ENCODE measurements at places on chromosomes 7 and 10.
A peak's percentile ranks its signal among the peaks of the same experiment; 100 is the strongest.

DNA sequence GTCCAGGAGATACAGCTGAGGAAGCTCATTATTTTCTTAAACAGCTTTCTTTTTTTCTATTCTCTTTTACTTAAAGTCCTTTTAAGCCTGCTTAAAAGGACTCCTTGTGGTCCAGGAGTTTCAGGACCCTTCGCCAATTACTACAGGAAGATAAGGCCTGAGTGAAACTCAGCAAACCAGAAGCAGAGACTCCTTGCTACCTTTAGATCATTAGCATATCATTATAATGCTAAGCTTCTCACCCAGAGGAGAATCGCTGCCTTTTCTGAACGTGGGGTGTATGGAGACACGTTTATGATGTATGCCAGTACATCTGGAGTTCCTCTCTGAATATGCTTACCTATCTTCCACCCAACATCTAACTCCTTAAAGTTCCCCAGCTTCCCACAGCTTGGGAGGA is 47.5 kb downstream of the ANKMY2 start:
- no peak for DNase-seq

- DNase-seq: no peak
These were observed 33.3 kb upstream of the PPIF start for GRCh38 chr10:79313911-79314439.

- DNase-seq: no peak
These were observed 68.8 kb upstream of the GSDME start for GRCh38 chr7:24825931-24826661.

DNA sequence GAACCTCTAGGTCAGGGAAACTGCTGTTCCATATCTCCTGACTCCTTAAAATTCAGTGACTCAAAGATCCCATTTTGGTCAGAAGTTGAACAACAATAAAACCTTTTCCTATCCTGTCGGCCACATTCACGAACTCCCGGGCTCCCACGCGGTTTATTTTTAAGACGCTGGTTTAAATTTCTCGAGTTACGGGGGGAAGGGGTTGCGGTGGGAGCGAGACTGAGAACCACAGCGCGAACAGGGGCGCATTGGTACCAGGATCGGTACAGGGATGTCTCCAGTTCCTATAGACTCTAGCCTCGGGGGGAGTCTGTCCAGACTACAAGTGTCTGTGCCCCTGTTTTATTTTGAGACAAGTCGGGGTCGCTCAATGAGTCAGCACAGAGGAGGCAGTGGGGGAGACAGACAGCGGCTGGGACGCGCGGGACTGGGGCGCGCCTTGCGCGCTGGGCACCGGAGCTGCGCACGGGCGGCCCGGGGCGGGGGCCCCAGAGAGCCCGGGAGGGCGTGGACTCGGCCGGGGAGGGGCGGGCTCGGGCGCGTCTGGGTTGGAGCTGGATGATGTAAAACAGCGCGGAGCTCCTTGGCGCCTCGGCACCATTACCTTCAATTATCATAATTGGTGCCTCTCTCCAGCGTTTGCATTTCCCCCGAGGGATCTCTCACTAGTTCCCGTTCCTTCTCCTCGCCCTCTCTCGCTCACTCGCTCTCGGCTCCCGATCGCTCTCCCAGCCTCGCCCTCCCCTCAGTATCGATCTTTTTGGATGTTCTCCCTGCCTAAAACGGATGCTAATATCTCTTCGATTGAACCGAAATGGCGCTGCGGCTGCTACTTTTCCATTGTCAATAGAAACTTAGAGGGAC is 8.7 kb upstream of the BAMBI start:
- peak; percentile 69 for DNase-seq

- DNase-seq: no peak
These were observed 29.6 kb upstream of the FAM20C start for GRCh38 chr7:162632-163297.

DNA sequence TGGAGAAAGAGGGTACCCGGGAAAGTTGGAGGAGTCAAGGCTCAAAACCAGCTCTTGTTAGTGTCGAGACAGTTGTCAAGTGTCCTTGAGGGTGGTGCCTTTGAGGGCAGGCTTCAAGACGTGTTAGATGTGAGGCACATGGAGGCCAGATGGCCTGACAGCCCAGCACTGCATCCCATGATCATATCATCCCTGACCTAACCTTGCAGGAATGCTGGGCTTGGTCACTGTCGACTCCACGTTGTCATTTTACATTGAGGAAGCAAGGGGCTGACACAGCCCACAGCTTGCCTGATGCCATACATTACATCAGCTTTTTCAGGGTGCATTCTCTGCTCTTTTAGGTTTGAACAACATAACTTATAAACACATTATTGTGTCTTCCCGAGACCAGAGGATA is 114.1 kb downstream of the ABCA13 start:
- no peak for DNase-seq

DNA sequence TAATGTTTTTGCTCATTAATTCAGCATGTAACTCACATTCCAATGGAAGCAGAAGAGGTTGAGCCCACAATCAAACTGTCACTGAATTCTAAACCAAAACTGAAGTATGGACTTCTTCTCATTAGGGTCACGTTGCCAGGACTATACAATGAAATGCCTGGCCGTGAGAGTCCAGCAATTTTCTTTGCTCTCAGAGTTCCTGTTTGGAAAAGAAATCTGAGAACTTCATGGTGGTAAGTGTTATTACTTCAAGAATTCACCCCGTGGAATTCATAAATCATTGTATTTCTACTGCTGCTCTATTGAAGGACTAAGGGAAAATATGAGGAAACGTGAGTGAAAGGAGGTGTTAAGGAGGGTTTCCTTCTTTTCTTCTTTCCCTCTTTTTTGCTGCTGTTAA is 441.8 kb upstream of the AKR1E2 start:
- no peak for DNase-seq

DNA sequence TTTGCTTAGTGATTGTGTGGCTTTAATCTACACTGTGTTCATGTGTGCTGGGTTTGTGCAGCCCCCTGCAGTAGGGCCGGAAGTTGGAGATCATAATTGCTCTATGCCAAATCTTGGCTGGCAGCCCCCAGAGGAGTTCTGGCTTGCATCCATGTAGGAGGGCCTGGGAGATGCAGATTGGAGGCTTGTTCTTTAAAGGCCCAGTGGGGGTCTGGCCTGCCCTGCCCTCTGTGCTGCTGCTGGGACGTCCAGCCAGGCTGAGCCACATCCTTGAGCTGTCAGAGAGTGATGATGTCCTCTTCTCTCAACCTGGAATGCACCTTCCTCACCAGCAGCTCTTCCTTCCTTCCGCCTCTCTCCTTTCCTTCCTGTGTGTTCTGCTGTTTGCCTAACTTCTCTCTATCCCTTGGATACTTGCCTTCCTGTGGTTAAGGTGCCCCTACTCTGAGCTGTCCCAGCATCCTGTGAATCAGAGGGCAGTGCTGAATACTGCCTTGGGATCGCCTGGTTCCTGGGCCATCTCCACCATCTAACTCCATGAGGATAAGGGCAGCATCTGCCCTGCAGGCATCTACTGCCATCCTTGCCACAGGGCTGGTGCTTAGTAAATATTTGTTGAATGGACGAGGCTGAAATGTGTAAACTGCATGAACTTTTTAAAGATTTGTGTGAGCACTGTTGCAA is 30.2 kb downstream of the DOCK1 start:
- no peak for DNase-seq

DNA sequence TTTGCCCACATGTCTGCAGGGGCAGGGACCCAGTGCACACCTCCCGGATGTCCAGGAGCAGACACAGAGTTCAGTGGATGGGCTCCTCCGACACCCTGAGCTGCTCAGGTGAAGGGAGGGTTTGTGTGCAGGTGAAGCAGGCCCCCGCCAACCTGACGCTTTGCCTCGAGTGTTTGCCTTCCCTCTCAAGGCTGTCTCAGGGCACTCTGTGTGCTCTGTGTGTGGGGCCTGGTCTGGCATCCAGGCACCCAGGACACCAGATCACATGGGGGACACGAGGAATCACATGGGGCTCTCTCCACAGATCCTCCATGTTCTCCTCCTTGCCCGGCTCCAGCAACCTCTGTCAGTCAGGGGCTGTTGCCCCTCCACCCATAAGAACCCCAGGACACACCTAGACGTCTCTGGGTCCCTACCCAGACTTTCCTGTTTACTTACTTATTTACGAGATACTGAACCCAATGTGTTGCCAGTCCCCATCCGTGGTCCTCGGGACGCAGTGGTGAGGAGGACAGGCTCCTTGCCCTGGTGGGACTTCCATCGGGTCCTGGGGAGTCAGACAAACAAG is 99.5 kb downstream of the HTR5A start:
- DNase-seq: no peak
